ENCODE measurements at places on chromosomes 2 and 18.

- no peak for DNase-seq
These were observed 241.8 kb upstream of the CYP26B1 start for GRCh38 chr2:72389447-72389846.

- no peak for DNase-seq
These were observed 545.7 kb downstream of the ZEB2 start for GRCh38 chr2:143974262-143974661.

- DNase-seq: no peak
These were observed 1891.5 kb upstream of the PIK3C3 start for GRCh38 chr18:40063488-40063887.

GRCh38 chr18:36993068-36993467, 164.1 kb downstream of the KIAA1328 start:
- no peak for DNase-seq

DNA sequence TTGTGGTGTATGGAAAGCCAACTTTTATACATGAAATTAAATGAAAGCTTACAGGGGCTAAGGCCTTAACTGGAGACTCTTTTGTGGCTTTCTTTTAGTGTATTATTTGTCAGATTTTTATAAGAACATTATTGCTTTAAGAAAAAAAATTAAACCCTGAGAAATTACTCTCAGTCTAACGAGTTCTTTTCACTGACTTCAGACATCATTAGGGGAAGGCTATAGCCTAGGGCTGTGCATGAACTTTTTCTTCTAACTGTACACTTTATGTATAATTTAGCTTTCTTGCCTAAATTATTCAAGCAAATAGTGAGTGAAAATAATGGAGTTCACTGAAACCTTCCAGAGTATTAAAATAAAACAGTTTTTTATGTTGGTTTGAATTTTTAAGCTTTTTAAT, 151.1 kb upstream of the MEIS1 start:
- no peak for DNase-seq

- no peak for DNase-seq
These were observed 67.4 kb downstream of the KLHL29 start for GRCh38 chr2:23452372-23452771.

DNA sequence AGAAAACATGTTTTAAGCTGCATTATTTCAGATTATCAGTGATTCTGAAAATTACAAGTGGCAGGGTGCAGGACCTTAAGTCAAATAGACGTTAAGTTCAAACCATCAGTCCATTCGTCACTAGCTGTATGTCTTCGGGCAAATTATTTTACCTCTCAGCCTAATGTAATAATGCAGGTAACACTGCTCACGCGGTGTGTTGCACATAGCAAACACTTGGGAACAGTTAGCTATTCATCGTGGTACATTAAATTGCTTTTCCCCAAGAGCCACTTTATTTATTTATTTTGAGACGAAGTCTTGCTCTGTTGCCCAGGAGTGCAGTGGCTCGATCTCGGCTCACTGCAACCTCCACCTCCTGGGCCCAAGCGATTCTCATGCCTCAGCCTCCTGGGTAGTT, 10.1 kb downstream of the MAT2A start:
- DNase-seq: no peak

DNA sequence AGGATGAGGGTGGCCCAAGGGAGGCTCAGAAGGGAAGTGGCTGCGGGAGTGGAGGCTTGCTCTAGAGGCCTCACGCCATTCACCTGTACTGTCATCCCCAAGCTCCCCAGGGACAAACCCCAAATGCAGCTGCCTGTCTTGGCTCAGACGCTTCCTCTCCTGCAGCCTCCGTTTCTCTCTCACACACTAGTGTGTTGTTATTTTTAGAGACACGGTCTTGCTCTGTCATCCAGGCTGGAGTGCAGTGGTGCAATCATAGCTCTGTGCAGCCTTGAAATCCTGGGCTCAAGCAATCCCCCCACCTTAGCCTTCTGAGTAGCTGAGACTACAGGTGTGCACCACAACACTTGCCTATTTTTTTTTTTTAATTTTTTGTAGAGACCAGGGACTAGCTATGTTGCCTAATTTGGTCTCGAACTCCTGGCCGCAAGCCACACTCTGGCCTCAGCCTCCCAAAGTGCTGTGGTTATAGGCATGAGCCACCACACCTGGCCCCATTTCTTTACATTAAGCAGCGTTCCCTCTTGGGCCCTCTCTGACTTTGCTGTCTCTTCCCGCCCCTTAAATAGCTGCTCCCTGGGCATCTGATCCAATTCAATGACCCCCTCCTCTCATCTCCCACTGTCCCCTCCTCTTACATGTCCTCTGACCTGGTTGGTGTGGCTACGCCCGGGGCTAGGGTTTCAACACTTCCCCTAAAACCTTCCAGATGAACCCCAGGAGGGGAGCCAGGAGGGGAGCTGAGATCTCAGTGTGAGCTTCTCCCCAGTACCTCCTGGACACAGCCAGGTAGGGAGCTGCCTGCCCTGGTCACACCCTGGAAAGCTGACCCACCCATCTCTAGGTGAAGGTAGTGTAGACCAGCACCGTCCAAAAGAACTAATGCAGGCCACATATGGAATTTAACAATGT, 24.0 kb upstream of the LOXHD1 start:
- DNase-seq: no peak

- DNase-seq: no peak
These were observed 108.8 kb upstream of the TMEM200C start for GRCh38 chr18:6004119-6004518.

DNA sequence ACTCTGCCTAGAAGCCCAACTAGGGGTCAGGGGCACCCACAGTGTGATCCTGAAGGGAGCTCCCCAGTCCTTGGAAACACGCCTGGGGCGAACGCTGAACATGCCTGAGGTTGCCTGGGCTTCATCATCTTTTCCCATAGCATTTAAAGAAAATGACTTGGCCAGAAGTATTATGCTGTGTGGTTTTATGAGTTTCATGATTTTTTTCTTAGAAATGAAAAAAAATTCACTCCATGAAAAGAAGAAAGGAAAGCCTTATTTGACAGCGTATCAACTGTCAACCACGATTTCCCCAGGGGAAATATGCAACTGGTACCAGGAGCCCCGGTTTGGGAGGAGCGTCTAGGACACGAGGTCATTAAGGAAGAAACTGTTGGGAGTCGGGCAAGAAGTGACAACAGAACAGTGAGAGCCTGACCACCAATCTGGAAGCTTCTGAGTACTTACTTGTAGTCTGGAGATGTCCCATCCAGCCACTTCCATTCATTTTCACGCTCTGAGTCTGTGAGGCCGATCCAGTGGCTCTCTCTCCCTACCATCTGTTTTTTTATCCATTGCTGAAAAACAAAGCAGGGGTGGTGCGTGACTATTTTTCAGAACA, 63.5 kb upstream of the THOC1 start:
- no peak for DNase-seq

GRCh38 chr2:39386064-39386463, 51.0 kb downstream of the MAP4K3 start:
- DNase-seq: no peak

DNA sequence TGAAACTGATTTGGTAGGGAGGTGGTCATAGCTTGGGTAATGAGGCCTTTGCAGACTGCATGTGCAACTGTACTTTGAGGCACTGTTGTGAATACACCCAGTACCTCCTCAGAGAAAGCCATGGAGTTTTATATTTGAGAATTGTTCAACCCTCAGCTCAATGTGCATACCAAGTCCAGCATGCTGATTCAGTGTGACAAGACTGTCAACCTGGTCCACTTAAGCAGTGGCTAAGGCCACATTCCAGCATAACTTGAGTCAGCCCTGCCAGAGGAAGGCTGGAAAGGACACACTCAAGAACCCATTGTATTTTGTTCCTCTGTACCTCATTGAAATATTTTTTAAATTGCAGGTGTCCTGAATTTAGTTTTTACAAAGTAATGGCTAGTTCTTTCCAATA, 121.8 kb upstream of the HNMT start:
- no peak for DNase-seq

GRCh38 chr2:224884188-224884587, 158.1 kb downstream of the DOCK10 start:
- DNase-seq: no peak

- DNase-seq: no peak
These were observed 436.6 kb downstream of the LRATD1 start for GRCh38 chr2:15069149-15069548.

DNA sequence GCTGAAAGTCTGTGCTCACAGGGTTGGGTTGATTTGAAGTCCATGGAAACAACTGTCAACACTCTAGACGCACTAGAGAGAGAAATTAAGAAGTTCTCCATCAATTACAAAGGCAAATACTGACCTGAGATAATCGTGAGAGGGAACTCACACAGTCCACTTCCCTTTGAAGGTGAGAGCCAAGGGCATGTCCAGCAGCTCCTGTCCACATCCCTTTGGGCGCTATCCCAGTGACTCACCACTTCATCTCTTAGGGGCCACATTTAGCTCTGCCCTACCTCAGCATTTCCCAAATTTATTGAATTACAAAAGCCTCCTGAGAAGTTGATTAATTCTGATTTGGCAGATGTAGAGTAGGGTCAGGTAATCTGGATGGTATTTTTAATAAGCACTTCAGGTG, 148.8 kb upstream of the MAPRE2 start:
- no peak for DNase-seq

DNA sequence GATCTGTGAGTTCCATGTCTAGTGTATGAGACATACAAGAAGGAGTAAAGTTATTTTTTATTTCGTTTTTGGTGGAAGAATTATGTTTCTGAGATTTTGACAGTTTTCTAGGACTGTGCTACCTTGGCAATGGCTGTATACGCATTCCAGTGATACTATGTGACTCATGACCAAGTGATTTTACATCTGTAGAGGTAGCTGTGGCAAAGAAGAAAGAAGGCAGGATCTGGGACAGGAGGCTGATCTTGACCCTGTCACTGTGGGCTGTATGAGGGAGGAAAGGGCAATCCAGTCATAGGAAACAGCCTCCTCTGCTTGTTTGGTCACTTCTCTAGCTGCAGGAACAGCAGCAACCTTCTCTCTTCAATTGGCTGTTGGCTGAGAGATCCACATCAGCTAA, 44.0 kb upstream of the PDCL3 start:
- DNase-seq: no peak

- DNase-seq: no peak
These were observed 2.6 kb upstream of the RNU2-63P start for GRCh38 chr2:88018909-88019308.

DNA sequence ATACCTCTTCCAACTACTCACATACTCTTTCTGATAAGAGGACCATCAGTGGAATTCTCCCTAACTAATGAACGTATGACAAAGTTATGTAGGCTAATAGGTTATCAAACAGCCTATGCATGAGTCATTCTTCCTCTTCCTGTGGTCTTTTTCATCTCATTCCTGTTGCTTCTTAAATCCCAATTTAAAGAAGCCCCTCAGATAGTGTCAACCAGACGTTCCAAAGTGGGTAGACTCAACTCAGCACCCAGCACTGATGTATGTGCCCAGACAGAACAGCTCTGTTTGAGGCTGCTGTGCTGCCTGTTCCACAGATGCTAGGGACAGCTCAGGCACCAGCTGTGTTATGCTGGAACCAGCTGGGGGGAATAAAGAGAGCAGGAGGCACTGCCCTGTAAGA, 52.6 kb downstream of the CXCR4 start:
- DNase-seq: no peak

GRCh38 chr2:231890896-231891513, 35.2 kb downstream of the NPPC start:
- no peak for DNase-seq

- no peak for DNase-seq
These were observed 606 bp downstream of the AGBL5 start for GRCh38 chr2:27051902-27052645.

GRCh38 chr2:48343571-48344440, 186.1 kb upstream of the STON1 start:
- no peak for DNase-seq

GRCh38 chr2:144518748-144519596, 947 bp downstream of the ZEB2 start:
- DNase-seq: no peak

- DNase-seq: no peak
These were observed 36.9 kb downstream of the KCTD18 start for GRCh38 chr2:200472853-200473464.

DNA sequence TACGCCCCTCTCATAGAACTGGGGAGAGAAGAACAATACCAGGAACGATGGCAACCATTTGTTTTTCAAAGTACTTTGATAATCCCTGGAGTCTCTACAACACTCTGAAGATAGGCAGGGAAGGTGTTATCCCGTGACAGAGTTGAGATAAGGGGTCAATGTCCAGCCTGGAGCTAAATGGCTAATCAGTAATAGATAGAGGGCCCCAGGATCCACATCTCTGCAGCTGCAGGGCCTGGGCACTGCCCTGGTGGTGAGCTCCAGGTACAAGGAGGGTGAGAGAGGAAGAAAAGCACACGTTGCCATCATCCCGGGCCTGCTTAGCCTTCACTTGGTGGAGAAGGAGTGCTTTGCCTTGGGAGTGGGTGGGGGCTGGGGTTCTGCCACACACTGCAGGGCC, 260.6 kb downstream of the PRKCE start:
- no peak for DNase-seq

DNA sequence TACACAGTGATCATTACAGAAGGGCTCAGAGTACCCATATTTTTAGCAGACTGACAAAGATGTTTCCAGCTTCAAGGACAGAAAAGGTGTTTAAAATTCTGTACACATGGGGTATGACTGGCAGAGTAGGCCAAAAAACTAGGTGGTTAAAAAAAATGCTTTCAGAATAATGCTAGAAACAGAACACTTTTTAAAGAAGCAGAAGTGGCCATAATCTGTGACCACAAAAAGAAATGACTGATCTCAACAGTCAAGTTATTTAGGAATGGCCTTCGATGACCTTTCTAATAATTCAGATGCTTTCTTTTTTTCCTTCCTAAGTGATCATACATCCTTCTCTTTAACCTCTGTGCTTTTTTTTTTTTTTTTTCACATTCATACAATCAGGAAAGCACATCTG, 4.1 kb upstream of the AQP4 start:
- DNase-seq: no peak

DNA sequence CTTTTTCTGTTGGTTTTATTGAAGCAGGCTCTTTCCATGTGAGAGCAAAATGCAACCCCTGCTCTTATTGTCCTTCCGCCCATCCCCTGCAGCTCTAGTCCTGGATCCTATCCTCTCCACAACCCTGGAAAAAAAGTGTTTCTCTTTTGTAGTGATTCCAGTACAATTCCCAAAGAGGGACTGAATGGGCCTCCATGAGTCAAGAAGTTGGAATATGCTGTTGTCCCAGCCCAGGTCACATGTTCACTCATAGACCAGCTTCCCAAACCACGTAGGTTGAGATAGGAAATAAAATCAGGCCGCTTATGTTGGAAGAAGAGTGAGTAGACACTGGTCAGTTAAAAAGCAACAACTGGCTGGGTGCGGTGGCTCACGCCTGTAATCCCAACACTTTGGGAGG, 39.4 kb downstream of the CPO start:
- no peak for DNase-seq

GRCh38 chr2:102591491-102592045, 27.8 kb upstream of the SLC9A2 start:
- DNase-seq: no peak

Data from stimulated activated CD8-positive, alpha-beta memory T cell treated with anti-CD3 and anti-CD28 coated beads, Interleukin-4, amount 100 ng/mL, for 4 hours (primary cell).